ENCODE measurements at places on chromosomes 16 and 17.
A peak's percentile ranks its signal among the peaks of the same experiment; 100 is the strongest.

GRCh38 chr17:45052052-45052772 lies 780 bp upstream of the DCAKD start:
- no peak for DNase-seq

GRCh38 chr17:50920891-50921586 lies 54.9 kb upstream of the TOB1 start:
- no peak for DNase-seq

DNA sequence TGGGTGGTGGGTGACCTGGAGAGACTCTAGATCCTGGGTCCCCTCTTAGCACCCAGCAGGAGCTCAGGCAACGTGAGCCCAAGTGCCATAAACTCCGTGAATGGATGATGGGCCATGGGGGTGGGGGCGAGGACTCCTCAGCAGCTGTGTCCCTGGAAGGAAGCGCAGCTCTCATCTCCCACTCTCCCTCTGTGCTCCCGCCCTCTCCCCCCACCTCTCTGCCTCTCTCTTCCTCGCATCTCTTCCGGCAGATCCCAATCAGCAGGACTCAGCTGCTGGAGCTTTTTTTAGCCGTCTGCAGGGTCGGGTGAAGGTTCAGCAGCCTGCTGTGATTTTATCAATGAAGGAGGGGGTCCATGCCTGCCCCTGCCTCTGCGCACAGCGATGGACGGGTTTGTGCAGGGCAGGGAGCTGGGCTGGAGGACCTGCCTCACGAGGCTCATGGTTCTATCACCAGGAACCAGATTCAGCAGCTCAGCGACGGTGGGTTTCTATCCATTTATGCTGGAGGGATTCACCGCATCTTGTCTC lies 8.3 kb downstream of the CCR7 start:
- DNase-seq = peak; percentile 84

GRCh38 chr17:3385869-3386816 lies at the start of gene OR3A2:
Gene OR3A2 (minus strand): TSS chr17:3386308.
- DNase-seq = no peak

DNA sequence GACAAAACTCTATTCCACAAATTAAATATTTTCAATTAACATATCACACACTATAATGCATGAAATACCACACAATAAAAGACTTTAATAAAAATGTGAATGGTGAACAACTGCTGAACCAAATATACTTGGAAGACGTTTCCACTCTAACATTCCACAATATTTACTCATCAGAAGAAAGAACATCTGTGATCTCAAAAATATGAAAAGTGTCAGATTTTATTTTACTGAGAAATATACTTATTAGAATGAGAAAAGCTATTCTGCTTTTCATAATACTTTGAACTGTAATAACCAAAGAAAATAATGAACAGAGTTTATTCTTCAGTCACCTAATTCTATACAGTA lies 181.8 kb upstream of the AXIN2 start:
- no peak for DNase-seq
